NT2/D1 (cell line): ENCODE measurements at places on chromosomes 2 and 18.

DNA sequence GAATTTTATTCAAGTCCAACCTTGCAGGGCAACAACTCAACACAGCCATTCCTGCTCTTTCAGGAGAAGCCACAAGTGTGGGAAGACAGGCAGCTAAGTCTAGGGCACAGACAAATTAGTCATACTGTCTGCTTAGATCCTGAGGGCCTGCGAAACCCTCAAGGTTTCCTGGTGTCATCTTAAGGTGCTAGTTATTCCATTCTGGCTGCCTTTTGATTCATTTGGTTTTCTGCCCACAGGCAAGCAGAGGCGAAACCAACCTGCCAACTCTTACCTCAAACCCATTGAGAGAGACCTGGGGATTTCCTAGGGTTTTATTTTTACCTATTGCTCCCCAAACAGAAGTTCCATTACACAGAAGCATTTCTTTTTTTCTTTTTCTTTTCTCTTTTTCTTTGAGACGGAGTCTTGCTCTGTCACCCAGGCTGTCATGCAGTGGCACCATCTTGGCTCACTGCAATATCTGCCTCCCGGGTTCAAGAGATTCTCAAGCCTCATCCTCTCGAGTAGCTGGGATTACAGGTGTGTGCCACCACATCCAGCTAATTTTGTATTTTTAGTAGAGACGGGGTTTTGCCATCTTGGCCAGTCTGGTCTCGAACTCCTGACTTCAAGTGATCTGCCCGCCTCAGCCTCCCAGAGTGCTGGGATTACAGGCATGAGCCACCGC, 23.7 kb upstream of the SCYGR1 start:
- no peak for DNase-seq

GRCh38 chr2:115609978-115610377, 1167.5 kb downstream of the DPP10 start:
- DNase-seq = no peak

- DNase-seq = no peak
Measured at GRCh38 chr2:125581557-125581956, 1074.4 kb upstream of the GYPC start.

- DNase-seq = no peak
Measured at GRCh38 chr2:72920318-72921087, 3.2 kb downstream of the EMX1 start.
